ENCODE measurements at places on chromosomes 13 and 19. TPM values are rescaled to one million over a fixed set of nuclear protein-coding genes. Genes with fewer than 3 reads are reported as not detected.

DNA sequence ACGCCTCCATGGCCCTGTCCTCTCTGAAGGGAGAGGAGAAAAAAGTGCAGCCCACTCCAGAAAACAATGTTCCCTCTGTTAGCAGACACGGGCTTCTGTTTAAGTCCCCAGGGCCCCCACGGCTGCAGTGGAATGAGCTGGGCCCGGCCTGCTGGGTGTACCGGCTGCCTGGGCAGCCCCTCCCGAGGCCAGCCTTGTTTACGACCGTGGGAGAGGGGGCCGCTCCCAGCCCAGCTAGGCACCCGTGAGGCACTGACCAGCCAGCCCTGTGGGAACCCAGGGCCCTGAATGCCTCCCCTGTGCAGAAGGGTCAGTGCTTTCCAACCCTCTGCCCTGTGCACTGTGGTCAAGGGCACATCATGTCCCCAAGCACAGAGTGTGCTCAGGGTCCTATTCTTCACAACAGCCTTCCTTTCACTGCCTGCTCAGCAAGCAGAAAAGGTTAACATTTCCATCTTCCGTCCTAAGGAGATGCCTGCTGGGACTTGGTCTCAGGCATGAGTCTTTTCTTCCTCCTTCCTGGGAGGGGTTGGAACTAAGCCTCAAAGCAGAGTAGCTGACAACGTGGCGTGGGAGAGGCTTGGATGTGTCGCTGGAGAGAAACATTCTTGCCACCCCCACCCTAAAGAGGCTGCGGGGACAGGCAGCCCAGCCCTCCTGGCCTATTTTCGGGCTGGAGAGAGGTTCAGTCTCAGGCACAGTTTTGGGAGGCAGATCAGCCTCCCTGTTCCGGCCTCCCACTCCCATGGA lies 90.1 kb downstream of the RGCC start:
- no peak for DNase-seq

- DNase-seq = peak; percentile 66
These were observed 217.5 kb downstream of the ABCC4 start for GRCh38 chr13:95083758-95084157.

DNA sequence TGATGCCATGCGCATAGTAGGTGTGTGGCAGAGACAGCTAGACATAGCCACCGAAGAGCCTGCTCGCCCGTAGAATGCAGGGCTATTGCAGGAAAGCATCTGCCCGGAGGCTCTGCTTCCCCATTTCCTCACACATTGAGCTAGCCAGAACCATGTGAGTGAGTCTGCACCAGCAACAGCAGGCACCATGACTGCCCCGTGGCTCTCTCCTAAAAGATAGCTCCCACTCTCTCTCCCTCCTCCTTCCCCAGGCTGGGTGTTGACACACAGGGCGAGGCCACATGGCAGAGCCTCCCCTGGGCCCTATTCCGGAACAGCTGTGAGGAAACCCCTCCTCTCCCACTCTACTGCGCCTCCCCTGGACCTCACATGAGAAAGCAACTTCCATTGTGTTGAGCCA lies 52.3 kb upstream of the ATP12A start:
- no peak for DNase-seq

GRCh38 chr13:20069956-20070355 lies 90.9 kb downstream of the GJA3 start:
- peak; percentile 14 for DNase-seq

GRCh38 chr19:41998246-41999020 lies 4.4 kb upstream of the ATP1A3 start:
- peak; percentile 98 for DNase-seq

GRCh38 chr19:32141840-32142511 lies 203.4 kb upstream of the ZNF507 start:
- no peak for DNase-seq

DNA sequence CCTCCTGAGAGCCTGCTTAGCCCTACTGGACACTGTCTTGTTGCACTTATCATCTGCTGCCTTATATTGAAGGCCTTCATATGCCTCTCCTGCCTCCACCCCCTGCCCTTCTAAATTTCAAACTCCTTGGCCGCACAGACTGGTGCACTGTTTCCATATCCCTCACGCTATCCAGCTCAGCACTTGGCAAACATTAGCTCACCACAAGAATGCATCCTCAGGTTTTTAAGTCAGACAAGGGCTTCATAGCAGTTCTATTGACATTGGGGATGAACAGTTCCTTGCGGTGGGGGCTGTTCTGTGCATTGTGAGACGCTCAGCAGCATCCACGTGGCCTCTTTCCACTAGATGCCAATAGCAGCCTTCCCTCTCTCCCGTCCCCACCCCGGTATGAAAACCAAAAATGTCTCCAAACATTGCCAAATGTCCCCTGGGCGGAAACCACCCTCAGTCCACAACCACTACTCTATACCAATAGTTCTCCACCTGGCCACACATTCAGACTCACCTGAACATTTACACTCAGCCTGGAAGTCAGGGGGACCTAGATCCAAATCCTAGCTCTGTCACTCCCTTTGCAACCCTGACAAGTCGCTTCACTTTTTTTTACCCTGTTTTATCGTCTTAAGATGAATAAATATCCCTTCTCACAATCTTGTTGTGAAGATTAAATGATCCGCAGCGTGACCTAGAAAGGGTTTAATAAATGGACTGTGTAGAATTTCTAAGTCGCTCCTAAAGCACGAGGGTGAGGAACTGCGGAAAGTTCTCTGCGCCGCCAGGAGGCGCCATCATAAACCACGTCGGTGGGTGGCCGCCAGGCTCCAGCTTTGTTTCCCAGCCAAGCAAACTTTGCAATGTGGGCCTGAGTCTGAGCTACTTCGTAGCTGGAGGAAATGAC lies 3.6 kb upstream of the CEACAM3 start:
- DNase-seq = no peak

- no peak for DNase-seq
These were observed 370.4 kb downstream of the PCDH20 start for GRCh38 chr13:61045251-61045650.

- no peak for DNase-seq
These were observed 56.6 kb downstream of the MRPL57 start for GRCh38 chr13:21233086-21233485.

- DNase-seq = no peak
These were observed 21.2 kb downstream of the ZNF578 start for GRCh38 chr19:52474351-52475127.

- no peak for DNase-seq
These were observed 75.1 kb downstream of the URI1 start for GRCh38 chr19:30017172-30017571.

DNA sequence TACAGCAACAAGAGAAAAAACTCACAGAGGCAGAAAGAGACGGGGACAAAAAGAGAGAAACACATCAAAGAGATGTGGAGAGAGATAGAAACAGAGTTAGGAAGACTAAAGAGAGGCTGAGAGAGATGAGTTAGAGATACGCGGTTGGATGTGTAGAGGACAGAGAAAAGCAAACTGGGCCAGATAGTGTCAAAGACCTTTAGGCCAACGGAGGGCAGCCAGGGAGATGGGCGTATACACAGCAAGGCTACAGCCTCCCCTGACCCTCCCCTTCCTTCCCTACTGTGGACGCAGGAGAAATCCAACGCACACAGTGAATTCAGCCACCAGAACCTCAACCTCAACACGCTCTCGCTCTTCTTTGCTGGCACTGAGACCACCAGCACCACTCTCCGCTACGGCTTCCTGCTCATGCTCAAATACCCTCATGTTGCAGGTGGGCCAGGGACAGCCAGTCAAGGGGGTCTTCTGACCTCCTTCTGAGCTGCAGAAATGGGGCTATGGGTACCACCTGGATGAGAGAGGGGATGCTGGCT lies 18.7 kb downstream of the CYP2B6 start:
- no peak for DNase-seq

DNA sequence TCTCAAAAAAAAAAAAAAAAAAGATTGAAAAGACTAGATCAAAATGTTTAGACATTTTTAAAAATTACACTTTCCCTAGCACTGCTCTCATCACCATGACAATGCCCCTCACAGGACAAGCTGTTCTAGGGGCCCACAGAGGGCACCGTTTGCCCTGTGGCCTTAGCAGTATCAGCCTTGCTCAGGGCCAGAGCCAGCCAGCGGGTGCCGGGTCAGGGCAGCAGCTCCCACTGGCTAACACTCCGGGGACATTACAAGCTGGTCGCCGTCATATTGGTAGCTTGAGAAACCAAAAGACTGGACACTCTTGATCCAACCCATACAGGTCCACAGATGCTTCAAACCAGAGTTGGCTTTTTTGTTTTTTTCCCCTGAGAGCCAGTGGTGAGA lies 18.0 kb downstream of the CAPN12 start:
- peak; percentile 71 for DNase-seq

DNA sequence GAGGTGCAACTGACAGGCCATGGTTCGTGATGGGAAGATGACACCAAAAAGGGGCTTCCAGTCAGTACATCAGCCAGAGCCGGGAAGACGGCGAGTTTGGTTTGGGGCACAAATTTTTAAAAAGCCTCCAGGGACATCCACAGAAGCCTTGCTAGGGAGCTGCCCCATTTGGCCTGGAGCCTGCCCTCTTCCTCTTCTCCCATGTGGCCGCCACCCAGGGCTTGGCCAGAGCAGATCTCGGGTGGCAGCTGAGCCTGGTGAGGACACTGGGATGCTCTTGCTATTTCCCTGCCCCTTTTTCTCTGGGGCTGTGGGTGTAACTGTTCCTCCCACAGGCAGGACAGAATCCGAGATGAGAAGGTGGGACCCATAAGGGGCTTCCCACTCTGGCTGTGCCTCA lies 8.2 kb downstream of the ETFB start:
- DNase-seq = no peak

- DNase-seq = peak; percentile 73
These were observed 2.2 kb upstream of the MYADM start for GRCh38 chr19:53865523-53865917.

DNA sequence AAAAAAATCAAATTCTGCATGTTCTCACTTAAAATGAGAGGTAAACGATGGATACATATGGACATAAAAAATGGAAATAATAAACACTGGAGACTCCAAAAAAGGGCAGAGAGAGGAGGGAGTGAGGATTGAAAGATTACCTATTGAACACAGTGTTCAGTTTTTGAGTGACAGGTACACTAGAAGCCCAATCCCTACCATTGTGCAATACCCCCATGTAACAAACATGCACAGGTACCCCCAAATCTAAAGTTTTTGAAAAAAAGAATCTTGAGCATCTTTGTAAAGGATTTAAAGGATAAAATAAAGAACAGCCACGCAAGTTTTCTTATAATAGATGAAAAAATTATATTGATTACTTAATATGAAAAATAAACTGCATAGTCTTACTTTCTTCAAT lies 16.7 kb upstream of the CLC start:
- DNase-seq = no peak

DNA sequence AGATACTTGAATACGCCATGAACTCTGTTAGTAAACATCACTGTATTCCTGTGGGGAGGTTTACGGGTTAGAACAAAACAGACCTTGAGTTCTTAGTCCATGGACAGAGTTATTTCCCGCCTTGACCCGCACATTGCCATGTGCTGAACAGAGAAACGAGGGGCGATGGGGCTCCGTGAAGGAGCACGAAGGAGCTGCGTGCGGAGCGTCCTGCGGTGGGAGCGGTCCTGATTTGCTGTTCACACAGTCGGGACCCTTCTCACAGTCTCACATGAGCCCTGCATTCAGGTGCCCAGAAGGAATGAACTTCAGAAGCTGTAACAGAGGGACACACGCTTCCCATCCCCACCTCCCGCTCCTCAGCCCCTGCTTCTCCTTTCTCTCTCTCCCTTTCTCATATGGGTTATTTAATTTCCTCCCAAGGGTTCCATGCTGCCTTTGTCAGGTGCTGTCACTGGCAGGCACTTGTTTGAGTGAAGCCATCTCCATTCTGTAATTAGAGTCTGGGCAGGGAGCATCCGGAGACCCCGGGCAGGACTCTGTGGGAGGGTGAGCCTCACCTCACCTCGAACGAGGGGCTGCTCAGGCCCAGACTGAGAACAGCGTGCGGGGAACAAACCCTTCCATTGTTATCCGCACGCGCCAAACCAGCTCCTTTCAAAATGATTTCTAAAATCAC lies 76.9 kb downstream of the TEX29 start:
- DNase-seq = no peak

- DNase-seq = no peak
These were observed 57.2 kb downstream of the SOX1 start for GRCh38 chr13:112124141-112124540.

GRCh38 chr19:5228932-5229777 lies 111.5 kb downstream of the PTPRS start:
- no peak for DNase-seq

DNA sequence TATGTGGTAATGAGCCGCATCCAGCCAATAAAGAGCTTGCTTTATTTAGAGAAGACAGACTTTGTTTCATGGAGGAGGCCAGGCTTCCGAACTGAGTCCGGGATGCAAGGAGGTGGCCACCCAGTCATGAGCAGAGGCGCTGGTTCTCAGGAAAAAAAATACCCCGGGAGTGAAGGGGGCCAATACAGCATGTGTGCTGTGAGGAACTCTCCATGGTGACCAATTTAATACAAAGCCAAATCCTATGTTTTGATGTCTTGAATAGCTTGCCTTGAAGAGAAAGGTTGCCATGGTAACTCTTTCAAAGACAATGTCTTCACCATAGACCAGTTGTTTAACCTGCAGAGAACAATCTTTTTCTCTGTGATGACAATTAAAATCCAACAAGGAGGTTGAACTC lies 43.4 kb upstream of the PDCD5 start:
- DNase-seq = no peak

Gene CEACAM21
- total RNA-seq = not detected

Gene VSTM1
- total RNA-seq = not detected

Gene MAN2B1
- 43.0 TPM for total RNA-seq

Gene SLC6A16
- 1.2 TPM for total RNA-seq

Gene ZNF470
- 4.7 TPM for total RNA-seq

Gene NCR1
- 0.36 TPM for total RNA-seq

Gene FFAR1
- total RNA-seq = not detected

Gene MAP4K1
- under 0.01 TPM for total RNA-seq

Gene CERS1
- 0.36 TPM for total RNA-seq

Data from osteoblast (primary cell).